ENCODE measurements at places on chromosomes 12 and 14.
A peak's percentile ranks its signal among the peaks of the same experiment; 100 is the strongest.

- H3K27me3 ChIP-seq = peaks cover 9% of the 10 kb centered on the region
- peak overlapping the region; percentile 45 for H3K27ac ChIP-seq
- peak overlapping the region; percentile 85 for H3K4me3 ChIP-seq
- no peaks in the 10 kb centered on the region for H3K36me3 ChIP-seq
These were observed 15.8 kb upstream of the ANKRD9 start for GRCh38 chr14:102525219-102525928.

- no peak overlapping the region for H3K27ac ChIP-seq
- H3K4me3 ChIP-seq = peak overlapping the region; percentile 89
- no peaks in the 10 kb centered on the region for H3K36me3 ChIP-seq
- DNase-seq = no peak
- H3K27me3 ChIP-seq = peaks cover 5% of the 10 kb centered on the region
These were observed 17.8 kb downstream of the OLR1 start for GRCh38 chr12:10154145-10154496.

DNA sequence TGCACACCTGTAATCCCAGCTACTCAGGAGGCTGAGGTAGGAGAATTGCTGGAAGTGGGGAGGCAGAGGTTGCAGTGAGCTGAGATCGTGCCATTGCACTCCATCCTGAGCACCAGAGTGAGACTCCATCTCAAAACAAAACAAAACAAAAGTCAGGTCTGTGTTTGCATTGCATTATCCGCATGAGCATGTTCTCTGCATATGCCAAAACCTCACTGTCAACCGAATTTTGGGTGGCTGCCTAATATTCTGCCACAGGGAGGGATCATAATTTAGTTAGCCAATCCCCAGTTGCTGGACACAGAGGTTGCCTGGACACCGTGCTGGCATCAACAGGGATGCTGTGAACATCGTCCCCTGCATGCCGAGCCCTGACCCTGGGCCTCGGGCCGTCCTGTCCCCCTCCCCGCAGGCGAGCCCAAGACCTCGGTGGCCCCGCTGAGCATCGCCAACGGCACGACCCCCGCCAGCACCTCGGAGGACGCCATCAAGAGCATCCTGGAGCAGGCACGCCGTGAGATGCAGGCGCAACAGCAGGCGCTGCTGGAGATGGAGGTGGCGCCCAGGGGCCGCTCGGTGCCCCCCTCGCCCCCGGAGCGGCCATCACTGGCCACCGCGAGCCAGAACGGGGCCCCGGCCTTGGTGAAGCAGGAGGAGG, 49.2 kb downstream of the PHETA1 start:
- H3K4me1 ChIP-seq = no peaks in the 10 kb centered on the region
- H3K27me3 ChIP-seq = peaks cover 2% of the 10 kb centered on the region
- DNase-seq = no peak
- H3K27ac ChIP-seq = no peak overlapping the region

DNA sequence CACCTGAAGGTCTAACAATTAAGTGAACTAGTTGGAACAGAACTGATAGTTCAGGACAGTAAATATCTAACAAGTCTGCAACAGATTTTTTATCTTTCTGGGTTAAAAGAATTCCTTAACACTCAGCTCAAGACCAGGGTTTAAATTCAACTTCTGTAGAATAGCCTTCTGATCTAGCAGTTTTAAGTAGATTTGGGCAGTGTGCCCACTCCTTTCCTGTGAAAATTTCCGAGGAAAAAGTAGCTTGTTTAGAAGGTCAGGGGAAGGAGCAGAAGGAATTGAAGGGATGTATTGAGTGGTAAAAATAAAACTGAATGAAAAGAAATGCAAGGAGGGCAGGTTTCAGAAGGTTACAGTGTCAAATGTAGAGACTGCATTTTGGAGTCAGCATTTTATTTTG, 45.8 kb downstream of the ATL1 start:
- H3K4me3 ChIP-seq = no peak overlapping the region
- H3K27me3 ChIP-seq = no peaks in the 10 kb centered on the region
- H3K36me3 ChIP-seq = no peaks in the 10 kb centered on the region
- DNase-seq = no peak
- H3K27ac ChIP-seq = no peak overlapping the region
- H3K4me1 ChIP-seq = peaks cover 15% of the 10 kb centered on the region

- H3K4me1 ChIP-seq = peaks cover 9% of the 10 kb centered on the region
- peaks cover 4% of the 10 kb centered on the region for H3K36me3 ChIP-seq
- H3K27me3 ChIP-seq = peaks cover 10% of the 10 kb centered on the region
- DNase-seq = no peak
These were observed 94.1 kb downstream of the FBXL14 start for GRCh38 chr12:1500095-1500801.

DNA sequence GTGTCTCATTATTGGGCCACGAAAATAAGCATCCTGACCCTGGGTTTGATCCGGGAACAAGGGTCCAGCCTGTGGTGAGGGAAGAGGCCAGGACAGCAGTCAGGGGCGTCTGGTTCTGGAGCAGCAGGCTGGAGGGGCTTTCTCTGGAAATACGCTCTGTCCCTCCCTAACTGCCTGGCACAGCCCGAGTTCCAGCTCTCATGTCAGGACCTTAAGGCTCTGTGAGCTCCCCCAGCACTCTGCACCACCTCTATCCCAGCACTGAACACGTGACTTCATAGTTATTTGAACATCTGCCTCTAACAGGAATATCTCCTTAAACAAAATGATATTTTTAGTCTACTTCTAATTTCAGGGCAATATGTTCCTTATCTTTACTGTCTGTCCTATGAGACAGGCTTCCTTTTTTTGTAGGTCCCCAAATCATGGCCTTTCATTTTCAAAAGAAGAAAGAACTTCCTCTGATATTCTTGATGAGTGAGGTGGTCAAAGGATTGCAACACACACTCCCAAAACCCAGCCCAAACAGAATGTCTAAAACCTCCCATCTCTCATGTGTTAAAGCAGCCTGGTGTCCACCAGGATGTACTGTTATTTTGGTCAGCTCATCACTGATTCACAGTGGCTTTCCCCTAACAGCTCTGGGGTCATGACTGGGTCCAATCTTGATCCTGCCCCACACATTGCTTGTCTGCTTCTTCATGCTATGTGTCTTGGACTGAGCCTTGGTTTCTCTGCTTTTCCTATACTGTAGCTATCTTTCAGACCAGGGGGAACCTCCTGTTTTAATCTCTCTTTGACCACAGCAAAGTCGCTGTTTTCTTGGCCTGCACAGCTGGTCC, 9.7 kb downstream of the AQP6 start:
- peaks cover 2% of the 10 kb centered on the region for H3K27me3 ChIP-seq
- no peak overlapping the region for H3K4me3 ChIP-seq
- H3K4me1 ChIP-seq = peaks cover 42% of the 10 kb centered on the region
- H3K27ac ChIP-seq = no peak overlapping the region
- peaks cover 3% of the 10 kb centered on the region for H3K36me3 ChIP-seq

DNA sequence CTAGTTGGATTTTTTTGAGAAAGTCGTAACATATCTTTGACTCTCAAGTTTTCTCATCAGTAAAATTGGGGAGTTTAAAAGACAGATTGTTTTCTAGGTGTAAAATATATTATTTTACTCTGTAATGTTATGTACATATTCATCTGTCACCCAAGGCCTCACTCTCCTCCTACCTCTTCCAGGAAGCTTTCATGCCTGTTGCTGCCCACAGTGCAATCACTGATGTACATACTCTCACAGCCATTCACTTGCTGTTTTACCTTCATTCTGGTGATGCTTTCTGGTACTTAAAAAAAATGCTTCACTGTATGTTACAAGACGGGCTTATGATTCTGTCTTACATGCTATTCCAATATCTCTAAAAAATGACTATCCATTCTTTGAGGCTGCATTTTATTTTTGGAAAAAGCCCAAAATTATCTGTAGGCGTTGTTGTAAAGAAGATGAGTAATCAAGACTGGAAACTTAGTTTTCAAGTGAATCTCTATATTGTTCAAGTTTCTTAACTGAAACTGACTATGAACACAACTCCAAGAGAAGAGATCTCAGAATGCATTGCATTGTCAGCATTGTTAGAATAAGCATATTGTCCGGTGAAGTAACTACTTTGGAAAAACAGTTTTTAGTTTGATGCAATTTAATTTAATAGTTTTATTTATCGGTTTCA, 82.5 kb downstream of the LMO3 start:
- H3K4me3 ChIP-seq = no peak overlapping the region
- no peaks in the 10 kb centered on the region for H3K27me3 ChIP-seq
- no peaks in the 10 kb centered on the region for H3K36me3 ChIP-seq
- H3K4me1 ChIP-seq = no peaks in the 10 kb centered on the region
- DNase-seq = no peak
- no peak overlapping the region for H3K27ac ChIP-seq

- no peaks in the 10 kb centered on the region for H3K36me3 ChIP-seq
- H3K4me1 ChIP-seq = no peaks in the 10 kb centered on the region
- no peak overlapping the region for H3K27ac ChIP-seq
- no peak for DNase-seq
These were observed 110.4 kb downstream of the TMTC1 start for GRCh38 chr12:29673346-29673745.

DNA sequence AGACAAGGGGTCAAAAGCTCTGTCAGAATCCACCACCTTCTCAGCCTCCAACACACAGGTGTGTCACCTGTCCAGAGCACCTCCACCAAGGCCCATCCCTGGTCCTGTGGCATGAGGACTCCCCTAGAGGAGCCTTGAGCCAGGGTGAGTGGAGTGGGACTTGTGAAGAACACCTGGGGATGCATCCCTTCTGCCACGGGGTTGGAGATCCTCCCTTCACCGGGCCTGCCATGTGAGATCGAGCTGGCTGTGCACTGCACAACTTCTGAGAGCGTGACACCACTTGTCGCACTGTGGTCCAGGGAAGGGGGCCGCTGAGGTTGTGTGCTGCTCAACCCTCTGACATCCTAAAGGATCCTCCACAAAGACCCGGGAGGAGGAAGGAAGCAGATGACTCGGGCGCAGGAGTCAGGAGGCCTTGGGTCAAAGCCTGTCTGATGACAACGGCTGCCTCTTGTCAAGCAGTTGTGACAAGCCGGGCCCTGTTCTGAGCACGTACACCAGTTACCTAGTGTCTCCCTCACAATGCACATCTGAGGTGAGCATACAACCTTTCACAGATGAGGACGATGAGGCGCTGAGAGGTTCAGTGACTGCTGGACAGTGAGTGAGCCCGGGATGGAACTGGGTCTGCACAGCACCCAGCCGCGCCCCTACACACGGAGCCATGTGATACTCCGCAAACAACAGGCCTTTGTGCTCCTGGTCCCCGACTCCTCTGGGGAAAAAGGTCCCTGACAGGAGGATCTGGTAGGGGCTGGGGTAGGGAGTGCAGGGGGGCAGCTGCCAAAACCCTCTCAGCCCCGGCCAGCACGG, 35.6 kb downstream of the CHGA start:
- H3K36me3 ChIP-seq = peaks cover 4% of the 10 kb centered on the region
- H3K27ac ChIP-seq = no peak overlapping the region
- H3K27me3 ChIP-seq = peaks cover 6% of the 10 kb centered on the region

DNA sequence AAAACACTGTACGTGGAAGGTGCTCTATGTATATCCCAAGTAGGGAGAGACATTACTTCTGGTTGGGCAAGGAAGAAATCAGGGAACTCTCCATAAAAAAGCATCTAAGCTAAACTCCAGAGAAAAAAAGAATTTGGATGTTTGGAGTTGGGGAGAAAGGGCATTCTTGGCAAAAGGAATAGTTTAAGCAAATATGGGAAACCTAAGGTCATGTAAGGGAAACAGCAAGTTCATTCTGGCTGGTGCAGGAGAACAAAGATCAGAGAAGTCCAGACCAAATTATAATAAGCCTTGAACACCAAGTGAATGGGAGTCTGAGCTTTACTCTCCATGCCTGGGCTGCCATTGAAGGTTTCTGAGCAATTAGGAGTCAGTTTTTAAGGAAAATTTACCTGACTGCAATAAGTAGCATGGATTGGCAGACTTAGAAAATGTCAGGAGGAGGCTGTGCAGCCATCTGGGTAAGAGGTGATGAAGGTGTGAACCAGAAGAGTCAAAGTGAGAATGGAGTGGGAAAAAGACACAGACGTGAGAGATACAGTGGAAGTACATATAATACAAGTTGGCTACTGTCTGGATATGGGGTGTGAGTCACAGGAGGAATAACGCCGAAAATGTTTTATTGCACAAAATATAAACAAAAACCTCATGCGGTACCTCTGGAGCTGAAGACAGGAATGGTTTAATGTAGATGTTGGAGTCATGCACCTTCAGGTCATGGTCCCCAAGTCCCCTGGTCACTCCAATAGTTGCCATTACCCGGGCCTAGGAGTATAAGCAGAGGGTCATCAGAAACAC, 222.6 kb downstream of the MON2 start:
- no peak for DNase-seq
- H3K27me3 ChIP-seq = peaks cover 6% of the 10 kb centered on the region
- peaks cover 9% of the 10 kb centered on the region for H3K4me1 ChIP-seq
- H3K4me3 ChIP-seq = no peak overlapping the region
- H3K27ac ChIP-seq = no peak overlapping the region

DNA sequence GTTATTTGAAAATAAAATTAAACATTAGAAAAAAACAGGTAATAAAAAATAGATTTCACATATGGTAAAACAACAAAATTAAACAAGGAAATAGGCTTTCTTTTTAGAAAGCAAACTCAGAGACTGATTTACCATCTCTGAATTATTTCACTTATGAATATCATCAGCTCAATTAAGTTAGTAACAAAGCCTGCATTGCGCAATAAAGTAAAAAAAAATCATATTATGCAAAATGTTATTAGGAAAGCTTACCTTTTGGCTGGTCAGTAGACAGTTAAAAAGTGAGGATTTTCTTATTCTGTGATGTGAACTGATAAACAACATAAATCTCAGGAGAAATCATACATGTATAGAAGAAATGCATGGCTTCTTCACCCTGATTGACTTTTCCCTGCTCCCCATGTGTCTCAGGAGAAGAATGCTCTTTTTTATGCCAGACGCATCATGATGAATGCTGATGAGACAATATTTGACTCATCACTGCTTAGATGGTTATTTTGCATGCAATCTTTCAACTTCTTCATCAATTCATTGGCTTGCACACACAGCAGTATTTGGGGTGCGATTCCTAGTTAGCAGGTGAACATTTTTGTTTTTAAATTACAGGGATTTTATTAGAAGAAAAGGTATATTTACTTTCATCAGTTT, 124.5 kb upstream of the USP15 start:
- H3K27me3 ChIP-seq = no peaks in the 10 kb centered on the region
- H3K27ac ChIP-seq = no peak overlapping the region
- no peaks in the 10 kb centered on the region for H3K36me3 ChIP-seq
- H3K4me1 ChIP-seq = peaks cover 7% of the 10 kb centered on the region

GRCh38 chr14:64266239-64266638, 27.9 kb downstream of the ESR2 start:
- H3K4me1 ChIP-seq = no peaks in the 10 kb centered on the region
- no peak overlapping the region for H3K4me3 ChIP-seq
- no peak overlapping the region for H3K27ac ChIP-seq
- H3K36me3 ChIP-seq = no peaks in the 10 kb centered on the region
- no peak for DNase-seq

DNA sequence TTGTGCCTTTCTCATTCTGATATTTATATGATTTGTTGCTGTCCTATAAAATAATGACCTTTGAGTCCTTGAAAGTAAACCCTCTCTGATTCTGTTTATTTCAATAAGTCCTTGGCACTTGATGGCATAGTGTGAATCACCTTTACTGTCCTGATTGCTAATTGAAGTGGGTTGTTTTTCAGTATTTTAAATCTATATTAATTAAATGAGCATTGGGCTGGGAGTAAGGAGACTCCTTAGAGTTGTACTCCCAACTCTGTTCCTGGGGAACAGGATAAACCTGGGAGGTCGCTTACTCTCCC, 235.7 kb downstream of the EGLN3 start:
- H3K4me3 ChIP-seq = no peak overlapping the region
- peaks cover 4% of the 10 kb centered on the region for H3K4me1 ChIP-seq
- DNase-seq = no peak
- no peaks in the 10 kb centered on the region for H3K36me3 ChIP-seq
